ENCODE measurements at places on chromosomes 5 and 9.

DNA sequence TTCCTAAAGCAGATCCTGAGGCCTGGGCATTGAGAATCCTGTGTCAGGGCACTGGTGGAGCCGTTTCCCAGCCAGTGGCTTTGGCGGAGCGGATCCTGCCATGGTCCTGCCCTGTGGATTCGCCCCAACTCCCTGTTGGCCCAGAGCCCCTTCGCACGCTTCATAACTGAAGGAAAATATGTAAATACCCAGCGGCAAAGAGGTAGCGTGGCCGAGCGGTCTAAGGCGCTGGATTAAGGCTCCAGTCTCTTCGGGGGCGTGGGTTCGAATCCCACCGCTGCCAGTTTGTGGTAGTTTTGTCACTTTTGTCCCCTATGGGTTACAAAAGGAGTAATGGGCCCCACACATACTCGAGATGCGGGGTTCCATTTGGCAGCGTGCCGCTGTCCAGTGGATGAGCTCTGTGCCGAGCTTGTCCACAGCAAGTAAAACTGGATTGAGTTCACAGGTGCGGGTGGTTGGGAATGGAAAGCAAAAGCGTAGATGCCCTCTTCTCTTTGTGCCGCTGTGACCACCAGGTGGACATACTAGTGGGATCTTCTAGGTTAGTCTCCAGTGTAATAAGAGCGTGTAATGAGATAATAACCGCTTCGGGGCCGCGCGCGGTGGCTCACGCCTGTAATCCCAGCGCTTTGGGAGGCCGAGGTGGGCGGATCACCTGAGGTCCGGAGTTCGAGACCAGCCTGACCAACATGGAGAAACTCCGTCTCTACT is 17.3 kb downstream of the TRIM7 start:
- DNase-seq: peak; percentile 88

GRCh38 chr5:38189081-38189504 is 69.3 kb upstream of the EGFLAM start:
- no peak for DNase-seq

DNA sequence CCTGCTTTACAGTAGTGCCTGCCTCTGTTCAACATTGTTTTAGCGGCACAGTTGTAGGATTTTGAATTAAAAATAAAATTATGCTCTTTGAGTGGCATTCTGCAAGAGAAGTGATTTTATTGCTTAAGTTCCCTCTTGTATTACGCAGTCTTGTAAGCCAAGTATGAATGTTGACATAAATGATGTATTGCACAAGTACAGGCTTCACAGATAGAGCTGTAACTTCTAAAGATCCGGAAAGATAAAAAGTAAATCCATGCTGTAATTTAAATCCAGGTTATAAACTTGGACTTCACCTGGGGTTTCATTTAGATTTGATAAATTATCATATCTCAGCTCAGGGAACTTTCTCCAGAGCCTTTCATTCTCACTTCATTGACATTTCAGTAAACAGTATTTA is 1114.7 kb downstream of the PTPRD start:
- no peak for DNase-seq

DNA sequence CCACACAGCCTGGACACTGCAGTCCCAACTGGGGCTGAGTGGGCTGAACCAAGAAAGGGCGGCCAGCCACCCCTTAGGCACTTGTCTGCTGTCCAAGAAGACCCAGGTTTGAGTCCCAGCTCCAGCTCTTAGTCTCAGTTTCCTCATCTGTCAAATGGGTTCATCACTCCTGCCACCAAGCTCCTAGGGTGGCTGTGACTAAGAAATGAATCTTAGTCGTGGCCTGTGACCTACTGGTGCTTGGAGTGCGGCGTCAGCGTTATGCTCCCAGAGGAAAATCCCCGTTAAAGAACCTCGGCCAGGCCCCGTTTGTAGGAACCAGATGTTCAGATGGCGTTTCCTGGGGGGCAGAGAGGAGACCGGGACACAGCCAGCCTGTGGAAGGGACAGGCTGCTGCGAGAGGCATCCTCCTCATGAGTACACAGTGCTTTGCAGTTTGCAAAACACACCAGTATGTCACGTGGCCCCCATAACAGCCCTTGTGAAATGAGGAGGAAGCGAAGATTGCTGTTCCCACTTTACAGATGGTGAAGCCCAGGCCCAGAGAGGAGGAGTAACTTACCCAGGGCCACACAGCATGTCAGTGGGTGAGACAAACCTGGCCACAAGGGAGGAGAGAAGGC is 3.3 kb downstream of the FIBCD1 start:
- DNase-seq: no peak

DNA sequence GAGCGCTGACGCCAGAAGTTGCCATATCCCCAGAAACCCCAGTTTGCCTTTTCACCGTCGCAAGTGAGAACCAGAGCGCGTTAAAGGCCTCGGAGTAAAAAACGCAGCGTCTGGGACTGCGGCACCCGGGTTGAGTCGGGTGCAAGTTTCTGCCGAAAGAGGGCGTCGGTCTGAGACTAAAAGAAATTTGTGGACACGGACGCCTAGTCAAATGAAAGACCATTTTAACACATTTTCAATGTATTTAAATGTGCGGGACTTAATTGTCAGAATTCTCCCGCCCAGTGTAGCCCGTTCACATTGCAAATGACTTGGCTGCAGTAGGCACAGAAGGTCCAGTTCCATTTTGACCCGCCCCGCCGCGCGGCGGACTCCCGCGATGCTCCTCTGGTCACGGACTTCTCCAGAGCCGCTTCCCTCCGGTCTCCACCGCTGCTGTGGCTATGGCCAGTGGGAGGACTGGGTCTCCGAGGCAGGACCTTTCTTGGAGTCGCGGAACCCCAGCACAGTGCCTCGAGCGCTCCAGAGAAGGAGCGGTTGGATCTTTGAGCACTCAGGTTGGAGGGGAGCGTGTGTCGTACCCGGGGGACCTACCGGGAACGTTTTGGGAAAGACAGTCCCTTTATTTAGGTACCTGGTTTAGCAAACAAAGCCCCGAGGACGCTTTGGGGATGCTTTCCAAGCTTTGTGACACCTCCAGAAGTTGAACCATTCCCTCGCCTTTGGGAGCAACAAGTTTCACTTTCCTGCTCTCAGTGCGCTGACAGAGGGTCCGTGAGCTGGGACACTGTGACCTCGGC is 1.2 kb upstream of the NPR3 start:
- DNase-seq: peak; percentile 70

- no peak for DNase-seq
Observed at GRCh38 chr5:60649288-60649917, 50.6 kb downstream of the DEPDC1B start.

DNA sequence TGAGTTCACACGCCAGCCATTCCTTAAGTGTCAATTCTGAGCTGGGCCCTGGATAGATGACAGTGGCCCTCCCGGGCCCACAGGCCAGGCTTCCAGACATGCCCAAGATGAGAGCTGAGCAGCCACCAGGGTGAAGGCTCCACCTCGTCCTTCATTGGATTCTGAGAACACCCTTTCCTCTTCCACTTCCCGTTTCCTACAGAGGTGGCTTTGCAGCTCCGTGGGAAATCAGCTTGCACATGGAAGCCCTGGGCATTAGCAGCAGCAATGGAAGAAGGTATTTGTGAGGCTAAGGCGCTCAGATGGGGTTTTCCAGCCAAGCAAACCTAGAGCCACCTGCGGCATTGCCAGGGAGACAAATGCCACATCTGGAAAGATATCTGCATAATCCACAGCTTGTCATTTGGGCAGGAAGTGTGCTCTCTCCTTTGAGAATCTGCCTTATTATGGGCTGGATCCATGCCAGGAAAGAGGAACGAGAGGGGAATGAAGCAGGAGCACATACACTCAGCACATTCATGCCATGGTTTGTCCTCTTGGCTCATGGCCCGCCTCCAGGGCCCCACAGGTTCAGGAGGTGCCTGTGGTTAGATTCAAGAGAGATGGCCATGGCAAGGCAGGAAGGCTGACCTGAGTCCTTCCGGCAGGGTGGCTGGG is 34.1 kb downstream of the CFAP77 start:
- DNase-seq: no peak

GRCh38 chr5:633501-633955 is 21.4 kb downstream of the CEP72 start:
- DNase-seq: no peak

DNA sequence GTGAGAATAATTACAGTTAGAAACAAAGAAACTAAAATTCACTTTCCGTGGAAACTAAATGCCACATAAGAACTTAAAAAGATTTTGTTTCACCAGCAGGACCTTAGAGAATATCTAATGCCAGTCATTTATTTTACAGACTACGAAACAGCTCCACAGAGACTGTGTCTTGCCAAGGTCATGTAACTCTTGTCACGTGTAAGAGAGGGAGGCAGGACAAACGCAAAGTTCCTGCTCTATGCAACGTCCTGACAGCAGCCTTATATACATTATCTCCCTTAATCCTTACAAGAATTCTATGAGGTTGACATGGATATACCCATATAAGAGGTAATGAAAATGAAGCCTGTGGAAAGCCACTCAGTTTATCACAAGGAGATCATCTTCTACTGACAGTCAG is 39.4 kb downstream of the CTNNAL1 start:
- no peak for DNase-seq

DNA sequence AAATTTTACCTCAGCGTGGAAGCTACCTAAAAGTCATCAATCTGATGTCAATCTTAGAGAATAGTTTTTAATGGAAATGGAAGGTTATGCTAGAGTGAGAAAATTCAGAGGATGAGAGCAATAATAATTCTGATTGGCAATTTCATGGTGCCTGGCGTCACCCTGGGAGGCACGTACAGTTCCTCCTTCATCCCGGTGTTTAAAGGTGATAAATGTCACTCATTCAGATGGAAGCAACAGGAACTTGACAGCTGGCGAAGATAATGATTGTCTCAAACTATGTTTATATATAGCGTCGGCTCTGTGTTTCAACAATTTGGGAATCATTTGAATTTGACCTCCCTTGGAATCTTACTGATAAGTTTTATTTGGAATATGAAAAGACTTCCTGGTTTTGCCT is 108.4 kb downstream of the MED10 start:
- DNase-seq: no peak

DNA sequence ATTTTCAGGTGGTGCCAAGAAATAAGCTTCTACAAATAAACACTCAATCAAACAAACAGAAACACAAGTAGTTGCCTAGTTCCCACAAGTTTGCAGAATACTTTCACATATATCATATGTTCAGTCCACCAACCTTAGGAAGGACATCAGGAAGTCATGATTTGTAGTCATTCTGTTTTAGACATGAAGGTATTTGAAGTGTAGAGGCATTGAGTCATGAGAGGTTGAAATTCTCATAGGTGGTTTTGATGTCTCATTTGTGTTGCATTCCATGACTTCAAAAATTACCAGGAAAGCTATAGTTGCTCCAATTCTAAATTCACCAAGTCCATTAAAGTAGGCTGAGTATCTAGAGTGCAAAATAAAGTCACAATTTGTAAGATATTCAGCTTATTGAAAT is 159.0 kb downstream of the KCTD16 start:
- DNase-seq: no peak

GRCh38 chr5:151718153-151718552 is 31.4 kb upstream of the SPARC start:
- no peak for DNase-seq

DNA sequence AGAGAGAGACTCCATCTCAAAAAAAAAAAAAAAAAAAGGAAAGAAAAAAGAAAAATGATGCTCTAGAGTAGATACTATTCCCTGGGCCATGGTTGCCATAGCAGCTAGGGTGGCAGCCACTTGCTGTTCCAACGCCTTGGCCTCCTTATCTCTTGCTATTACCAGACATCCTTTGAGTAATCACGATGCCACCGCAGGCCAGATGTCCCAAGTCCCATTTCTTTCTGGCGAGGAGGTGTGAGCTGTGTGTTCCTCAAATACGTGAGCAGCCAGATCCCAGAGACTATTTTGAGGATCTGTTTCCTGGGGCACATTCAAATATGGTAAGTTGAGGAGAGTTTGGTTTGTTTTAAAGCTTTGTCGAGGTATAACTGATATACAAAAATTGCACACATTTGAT is 23.4 kb upstream of the GFPT2 start:
- no peak for DNase-seq

DNA sequence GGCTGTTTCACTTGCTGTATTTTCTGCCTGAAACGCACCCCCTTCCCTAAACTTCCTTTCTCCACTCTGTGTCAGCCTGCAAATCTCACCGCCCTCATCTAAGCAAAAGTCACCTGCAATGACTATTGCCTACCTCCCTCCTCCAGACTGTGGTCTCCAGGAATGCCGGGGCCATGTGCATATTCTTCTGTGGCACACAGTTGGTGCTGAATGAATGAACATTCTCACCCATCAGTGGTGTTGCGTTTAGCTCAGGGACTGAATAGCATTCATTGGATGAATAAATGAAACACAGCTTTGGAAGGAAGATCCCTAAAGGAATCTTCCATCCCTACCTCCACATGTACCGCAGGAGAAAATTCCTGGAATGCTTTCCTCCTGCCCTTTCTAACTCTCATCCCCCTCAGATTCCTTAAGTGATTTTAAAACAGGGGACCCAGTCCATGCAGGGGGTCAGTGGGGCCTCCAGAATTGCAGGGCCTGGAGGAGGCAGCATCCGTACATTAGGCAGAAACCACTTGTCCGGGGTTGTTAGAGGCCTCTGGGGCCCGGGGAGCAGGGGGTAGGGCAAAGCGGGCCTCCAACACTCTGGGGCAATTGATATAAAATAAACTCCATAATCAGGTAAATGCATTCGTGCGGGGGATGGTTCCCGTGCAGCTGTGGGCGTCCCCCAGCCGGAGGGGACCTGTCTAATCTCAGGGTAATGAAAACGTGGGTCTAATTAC is 28.3 kb upstream of the PTGS1 start:
- no peak for DNase-seq

DNA sequence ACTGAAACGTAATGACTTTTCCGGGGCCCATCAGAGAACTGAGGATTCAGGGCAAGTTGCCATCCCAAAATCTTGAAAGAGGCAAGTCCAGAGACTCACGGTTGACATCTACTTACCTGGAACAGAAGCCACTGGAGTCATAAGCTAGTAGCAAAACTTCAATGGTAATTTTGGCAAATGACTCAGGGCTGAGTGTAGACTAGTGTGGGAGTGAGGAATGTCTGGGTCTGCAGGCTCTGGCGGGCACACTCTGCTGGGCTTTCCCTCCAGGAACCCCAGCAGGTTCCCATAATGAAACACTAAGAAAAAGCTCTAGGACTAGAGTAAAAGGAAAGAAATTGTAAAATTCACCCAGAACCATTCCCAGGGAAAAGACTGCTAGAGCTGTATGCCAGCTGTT is 122.9 kb upstream of the NFIL3 start:
- DNase-seq: no peak

DNA sequence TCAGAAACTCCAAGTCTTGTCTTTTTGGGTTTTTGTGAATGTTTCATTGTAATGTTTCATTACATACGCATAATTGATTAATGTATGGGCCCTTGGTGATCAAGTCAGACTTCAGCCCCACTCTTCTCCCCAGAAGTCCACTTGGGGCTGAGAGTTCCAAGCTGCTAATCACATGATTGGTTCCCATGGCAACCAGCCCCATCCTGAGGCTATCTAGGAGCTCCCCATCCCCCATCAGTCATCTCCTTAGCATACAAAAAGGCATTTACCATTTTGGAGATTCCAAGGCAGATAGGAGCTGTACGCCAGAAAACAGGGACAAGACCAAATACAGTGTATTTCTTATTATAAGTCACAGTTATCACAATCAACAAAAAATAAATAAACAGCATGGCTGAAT is 22.9 kb upstream of the SYK start:
- DNase-seq: no peak

GRCh38 chr5:176810081-176810597 is at the start of gene UNC5A:
Gene UNC5A (plus strand): TSS chr5:176810559. CDS start chr5:176810751, 192 bp downstream.
- DNase-seq: peak; percentile 86

Data from activated CD8-positive, alpha-beta memory T cell treated with anti-CD3 and anti-CD28 coated beads for 24 hours (primary cell).